ENCODE measurements at places on chromosomes 16 and 17.

- DNase-seq: no peak
These were observed 2.2 kb downstream of the CRYBA1 start for GRCh38 chr17:29248845-29249244.

DNA sequence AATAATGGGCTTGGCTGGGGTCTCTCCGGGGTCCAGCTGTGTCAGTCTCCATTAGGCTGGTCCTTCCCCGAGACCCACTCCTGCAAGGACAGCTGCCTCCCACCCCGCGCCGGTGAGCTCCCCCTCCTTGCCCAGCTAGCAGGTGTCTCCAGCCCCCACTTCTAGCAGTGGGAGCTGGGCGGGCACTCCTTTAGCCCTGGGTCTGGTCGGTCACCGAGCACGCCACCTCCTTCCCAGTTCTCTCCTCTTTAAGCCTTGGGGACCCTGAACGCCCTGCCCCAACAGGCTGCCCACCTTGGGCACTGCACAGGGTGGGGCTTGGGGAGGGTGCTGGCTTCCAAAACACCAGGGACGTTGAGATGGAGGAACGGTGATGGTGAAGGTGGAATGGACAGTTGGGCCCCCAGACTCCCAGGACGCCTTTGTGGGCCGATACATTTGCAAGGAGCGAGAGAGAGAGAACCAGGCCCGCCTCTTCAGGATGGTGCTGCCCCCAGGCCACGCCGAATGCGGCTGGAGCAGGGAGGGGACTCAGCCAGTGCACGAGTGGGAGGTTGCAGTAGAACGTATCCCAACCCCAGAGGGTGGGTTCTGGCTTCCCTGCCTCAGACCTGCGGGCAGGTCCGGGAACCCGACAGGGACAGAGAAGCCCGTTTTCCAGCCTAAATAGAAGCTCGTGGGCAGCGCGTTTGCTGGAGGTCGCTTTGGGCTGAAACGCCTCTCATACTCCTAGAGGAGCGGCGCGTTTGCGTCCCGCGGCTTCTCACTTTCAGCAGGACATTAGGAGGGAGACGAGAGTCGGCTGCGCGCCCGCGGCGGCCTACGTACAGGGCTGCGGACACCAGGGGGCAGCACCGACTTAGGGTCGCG is 10.7 kb downstream of the TBX2 start:
- DNase-seq: peak; percentile 65

DNA sequence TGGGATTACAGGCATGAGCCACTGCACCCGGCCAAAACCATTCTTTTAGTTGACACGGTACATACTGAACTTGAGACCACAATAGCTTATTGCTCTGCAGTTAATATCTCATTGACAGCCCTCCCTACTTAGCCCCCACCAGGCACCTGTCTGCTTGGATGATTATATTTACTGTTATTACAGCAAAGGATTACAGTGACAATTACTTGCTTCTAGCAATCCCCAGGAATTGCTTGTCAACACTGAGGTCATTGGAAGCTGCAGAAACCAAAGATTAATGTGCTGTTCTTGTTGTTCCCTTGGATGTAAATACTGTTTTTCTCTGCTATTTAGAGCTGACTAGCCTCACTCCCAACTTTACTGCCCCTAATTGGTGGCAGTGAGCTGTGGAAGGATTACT is 211.2 kb downstream of the LGALS9B start:
- DNase-seq: no peak

DNA sequence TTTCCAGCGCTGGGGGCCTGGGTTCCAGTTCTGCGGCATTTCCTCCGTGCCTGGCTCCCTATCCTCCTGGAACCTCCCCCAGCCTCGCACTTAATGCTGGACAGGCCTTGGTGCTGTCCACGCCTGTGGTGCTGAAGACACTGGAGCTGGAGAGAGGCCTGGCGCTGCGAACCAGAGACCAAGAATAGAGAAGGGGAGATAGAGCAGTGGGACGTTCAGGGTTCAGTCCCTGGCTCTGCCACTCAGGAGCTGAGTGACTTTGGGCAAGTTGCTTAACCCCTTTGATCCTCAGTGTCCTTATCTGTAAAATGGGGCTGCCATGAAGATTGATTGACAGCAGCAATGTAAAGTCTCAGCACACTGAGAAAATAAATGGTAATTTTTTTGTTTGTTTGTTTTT is 11.9 kb downstream of the SBK1 start:
- no peak for DNase-seq

DNA sequence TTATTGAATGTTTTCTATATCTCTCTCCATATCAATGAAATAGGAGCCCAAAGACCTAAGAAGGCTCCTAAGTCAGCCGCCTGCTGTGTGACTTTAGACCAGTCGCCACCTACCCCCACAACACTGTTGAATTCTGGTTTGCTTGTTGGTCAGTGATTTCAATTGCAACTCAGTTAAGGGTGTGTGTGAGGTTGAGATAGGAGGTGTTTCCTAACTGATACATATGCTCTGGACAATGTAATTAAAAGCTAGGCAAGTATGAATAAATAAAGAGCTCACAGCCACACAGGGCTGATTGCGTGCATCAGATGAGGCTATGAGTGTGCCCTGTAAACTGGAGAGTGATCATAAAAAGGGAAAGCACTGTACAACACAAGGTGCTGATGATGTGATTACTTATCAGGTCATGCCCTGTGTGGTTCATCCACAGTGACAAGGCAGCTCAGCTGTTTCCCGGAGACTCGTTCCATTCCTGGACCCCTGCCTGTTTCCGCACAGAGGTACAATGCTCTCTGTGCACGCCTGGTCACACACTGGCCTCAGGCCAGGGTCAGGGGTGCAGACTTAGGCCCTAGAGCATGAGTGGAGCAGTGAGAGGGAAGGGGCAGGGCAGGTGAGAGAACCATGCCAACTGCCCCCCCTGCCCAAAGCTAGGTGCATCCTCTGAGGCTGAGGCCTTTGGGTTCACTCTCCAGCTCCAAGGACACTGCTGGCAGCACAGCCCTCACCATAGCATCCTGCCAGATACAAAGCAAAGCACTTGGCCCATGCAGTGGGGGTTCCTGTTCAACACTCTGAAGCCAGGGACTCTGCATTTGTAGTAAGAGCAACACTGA is 3.3 kb upstream of the KRT35 start:
- DNase-seq: no peak

GRCh38 chr17:13384626-13385025 is 217.1 kb downstream of the HS3ST3A1 start:
- no peak for DNase-seq

DNA sequence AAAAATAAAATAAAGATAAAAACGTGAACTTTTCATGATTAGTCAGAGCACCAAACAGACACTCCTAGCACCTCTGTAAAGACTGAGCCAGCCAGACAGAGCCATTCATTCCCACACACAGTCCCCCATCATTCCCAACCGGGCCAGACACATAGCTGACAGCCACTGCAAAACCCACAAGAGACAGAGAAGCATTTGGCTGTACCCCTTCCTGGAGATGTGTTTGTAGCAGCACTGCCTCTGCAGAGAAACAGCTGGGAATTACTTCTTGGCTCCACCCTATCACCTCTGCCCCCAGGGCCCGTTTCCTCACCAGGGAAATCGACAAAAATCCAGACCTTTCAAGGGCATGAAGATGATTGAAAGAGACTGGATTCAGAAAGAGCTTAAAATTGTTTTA is 46.4 kb downstream of the MYH11 start:
- DNase-seq: no peak

GRCh38 chr17:59771093-59771492 is 63.6 kb downstream of the VMP1 start:
- no peak for DNase-seq

DNA sequence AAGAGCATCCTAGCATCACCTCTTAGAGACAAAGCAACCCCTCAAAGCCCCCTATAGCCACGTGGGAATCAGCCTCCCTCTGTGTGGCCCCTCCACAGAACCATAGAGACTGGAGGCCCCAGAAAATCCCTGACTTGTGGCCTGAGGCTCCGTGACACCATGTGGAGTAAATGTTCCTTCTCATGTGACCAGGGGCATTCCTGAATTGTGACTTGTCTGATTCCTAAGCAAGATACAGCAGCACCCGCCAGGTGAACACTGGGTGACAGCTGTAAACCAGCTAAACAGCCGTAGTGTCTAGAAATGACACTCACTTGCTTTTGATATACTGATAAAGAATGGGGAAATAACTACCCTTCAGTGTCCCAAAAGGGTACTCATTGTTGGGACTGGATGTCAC is 79.0 kb downstream of the DYNLRB2 start:
- DNase-seq: no peak

- no peak for DNase-seq
These were observed 7.9 kb upstream of the MON1B start for GRCh38 chr16:77183137-77183536.

GRCh38 chr17:81025065-81025740 is 9.7 kb upstream of the BAIAP2 start:
- DNase-seq: no peak

DNA sequence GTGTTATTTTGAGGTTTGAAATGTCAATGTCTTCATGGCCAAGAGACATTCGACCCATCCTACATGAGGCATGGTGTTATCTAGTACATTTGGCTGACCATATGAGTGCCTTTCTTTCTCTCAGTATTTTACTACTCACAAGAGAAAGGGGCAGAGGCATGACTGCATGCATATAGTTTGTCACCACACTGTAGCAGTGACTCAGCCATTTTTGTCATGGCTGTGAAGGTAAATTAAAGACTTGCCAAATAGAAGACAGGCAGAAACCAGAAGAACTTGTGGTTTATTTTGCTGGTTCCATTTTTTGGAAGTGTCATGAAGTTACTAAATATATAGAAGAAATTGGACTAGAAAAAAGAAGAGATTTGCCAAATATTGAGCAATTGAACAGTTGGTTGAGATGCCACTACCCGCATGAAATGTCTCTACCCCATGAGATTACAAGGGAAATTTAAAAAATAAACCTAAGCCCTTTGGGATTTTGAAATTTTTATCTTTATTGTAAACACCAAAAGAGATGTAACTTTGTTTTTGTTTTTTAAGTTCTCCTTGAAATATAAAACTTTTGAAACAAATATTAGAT is 170.3 kb downstream of the CHD9 start:
- no peak for DNase-seq

GRCh38 chr17:42404326-42405055 is 16.2 kb upstream of the STAT3 start:
- no peak for DNase-seq

DNA sequence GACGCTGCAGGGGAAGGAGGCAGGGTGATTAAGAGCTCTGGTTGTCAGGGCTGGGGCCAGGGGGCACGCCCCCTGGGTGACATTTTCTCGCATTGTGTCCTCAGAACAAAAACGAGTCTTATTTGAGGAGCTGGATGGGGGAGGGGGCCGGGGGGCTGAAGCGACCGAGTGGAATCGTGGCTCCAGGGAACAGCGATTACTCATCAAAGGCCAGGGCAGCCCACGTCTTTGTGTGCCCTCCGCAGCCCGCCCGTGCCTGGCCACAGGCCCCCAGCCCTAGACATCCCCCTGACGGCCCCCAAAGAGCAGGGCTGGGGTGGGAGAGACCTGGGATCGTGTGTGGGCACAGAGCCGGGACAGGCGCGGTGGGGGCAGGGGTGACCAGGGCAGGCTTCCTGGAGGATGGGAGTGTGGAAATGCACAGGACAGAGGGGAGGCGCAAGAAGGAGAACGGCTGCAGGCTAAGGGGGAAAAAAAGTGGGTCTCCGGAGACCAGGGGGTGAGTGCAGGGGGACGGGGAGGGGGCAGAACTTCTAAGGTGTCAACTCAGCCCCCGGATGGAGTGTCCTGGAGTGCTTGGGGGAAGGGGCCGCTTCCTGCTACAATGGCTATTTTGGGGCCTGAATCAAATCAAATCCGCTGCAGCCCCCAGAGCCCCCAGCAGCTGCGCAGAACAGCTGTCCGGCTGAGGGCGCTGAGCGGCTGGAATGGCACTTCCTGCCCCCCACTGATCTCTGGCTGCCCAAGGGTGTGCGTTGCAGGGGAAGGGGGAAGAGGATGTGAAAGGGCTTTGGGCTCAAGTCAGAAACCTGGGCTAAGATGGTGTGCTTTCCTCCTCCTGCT is 24.0 kb upstream of the PHB1 start:
- no peak for DNase-seq

DNA sequence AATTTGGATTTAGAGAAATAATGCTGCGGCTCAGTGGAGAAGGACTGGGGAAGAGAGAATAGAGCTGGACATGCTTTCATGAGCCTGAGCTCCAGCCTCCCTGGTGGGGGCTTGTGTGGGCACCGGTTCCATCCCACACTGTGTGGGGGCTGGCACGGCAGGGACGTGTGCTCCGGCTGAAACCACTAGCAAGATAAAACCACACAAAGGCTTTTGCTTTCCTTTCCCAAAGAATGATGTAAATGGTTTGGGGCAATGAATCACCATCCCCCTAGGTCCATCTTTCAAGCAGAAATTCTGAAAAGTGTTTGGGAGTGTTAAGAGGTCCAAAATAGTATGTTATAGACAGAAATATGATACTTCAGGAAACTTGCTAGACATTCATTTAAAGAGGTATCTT is 77.0 kb downstream of the CDH11 start:
- no peak for DNase-seq

- DNase-seq: peak; percentile 17
These were observed 28.1 kb downstream of the KIAA0513 start for GRCh38 chr16:85055493-85056210.

DNA sequence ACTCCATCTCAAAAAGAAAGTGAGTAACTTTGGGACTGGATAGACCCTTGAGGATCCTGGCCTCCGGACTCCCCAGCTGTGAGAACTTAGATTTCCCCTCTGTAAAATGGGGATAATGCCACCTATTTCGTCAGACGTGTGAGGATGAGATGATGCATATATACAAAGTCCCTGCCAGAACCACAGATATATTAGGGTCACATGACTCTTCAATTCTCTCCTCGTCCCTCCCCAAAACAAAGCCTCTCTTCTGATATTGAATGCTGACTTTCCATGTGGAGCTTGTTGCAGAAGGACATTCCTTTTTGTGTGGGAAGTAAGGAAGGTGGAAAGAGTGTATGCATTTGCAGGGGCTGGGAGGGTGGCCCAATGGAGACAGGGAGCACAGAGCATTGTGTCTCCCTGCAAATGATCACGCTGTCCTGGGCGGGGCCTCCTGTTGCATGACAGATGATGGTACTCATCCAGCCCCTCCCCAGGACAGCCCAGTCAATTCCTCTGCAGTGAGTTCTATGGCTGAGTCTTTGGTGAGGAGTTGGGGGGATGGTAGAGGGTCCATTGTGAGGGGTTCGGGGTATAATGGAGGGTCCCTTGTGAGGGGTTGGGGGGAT is 35.1 kb upstream of the MGAT5B start:
- no peak for DNase-seq

- DNase-seq: no peak
These were observed 278.8 kb upstream of the C16orf82 start for GRCh38 chr16:26787924-26788323.

- no peak for DNase-seq
These were observed 10.7 kb downstream of the GUCY2D start for GRCh38 chr17:8012996-8013640.

DNA sequence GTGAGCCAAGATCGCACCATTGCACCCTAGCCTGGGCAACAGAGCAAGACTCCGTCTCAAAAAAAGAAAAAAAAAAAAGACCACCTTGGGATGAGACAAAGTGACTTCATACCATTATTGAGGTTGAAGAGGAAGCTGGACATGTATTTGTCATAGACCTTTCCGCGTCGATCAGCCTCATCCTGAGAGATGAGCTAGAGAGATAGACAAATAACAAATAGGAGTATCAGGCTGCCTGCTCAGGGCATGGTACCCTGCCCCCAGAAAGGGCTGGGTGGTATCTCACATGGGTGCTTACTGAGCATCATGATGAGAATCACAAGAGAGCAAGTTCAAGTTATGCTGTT is 22.1 kb downstream of the CNTNAP1 start:
- DNase-seq: no peak

GRCh38 chr17:14741491-14741890 is 440.6 kb downstream of the HS3ST3B1 start:
- DNase-seq: no peak
